ENCODE measurements at places on chromosomes 12 and 14.

- DNase-seq, result no peak
Observed at GRCh38 chr12:57430112-57430930, 522 bp downstream of the R3HDM2 start.

DNA sequence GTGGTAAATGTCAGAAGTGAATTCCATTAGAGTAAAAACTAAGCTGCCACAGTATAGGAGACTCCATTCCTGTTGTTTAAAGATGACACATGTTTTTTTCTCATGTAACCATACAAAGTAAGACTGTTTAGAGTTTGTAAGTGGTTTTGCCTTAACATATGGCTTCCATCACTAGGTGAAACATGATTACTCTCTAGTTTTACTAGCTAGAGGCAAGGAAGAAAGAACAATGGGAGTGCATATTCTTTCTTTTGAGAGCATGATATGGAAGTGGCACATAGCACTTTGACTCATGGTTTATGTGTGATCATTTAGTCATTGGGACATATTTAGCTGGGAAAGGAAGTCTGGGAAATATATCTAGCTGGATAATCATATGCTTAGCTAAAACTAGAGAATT, 7.7 kb downstream of the ATF7IP start:
- peak; percentile 44 for DNase-seq

GRCh38 chr12:110105986-110106385, 18.2 kb upstream of the IFT81 start:
- no peak for DNase-seq

DNA sequence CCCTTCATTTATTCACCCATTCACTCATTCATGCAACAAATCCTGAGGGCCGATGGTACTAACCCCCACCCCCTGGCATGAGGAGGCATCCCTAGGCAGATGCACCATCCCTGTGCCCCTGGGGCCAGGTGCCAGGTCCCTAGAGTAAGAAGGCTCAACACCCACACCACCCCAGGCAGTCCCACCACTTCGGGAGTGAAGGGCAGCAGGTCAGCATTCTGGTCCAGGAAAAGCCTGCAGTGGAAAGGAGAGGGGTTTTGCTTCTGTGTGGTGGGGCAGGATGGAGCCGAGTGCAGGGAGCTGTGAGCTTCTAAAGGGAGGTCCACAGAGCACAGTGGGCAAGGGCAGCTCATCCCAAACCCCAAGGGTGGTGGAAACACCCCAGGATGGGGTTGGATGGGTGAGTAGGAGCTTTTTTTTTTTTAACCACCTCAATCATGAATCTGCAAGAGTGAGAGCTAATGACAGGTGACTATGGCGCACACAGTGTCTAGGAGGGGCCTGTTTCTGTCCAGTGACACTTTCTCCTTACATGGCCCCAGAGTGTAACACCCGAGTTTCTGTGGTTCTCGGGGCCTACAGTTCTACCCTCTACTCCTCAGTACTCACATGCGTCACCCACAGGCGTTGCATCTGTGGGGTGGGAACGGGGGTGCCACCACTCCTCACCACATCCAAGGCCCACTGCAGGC, 414.3 kb downstream of the TMEM121 start:
- DNase-seq, result no peak

- DNase-seq, result no peak
Observed at GRCh38 chr12:46219132-46219876, 49.5 kb downstream of the SLC38A1 start.

- no peak for DNase-seq
Observed at GRCh38 chr14:92589213-92589852, 75.8 kb downstream of the RIN3 start.

GRCh38 chr12:10726945-10727344, 3.8 kb upstream of the YBX3 start:
- DNase-seq, result no peak
